Brain microvascular endothelial cell (primary cell): ENCODE measurements at places on chromosomes 3 and 15.

GRCh38 chr3:3081381-3082233 lies 28.6 kb downstream of the IL5RA start:
- DNase-seq: no peak

DNA sequence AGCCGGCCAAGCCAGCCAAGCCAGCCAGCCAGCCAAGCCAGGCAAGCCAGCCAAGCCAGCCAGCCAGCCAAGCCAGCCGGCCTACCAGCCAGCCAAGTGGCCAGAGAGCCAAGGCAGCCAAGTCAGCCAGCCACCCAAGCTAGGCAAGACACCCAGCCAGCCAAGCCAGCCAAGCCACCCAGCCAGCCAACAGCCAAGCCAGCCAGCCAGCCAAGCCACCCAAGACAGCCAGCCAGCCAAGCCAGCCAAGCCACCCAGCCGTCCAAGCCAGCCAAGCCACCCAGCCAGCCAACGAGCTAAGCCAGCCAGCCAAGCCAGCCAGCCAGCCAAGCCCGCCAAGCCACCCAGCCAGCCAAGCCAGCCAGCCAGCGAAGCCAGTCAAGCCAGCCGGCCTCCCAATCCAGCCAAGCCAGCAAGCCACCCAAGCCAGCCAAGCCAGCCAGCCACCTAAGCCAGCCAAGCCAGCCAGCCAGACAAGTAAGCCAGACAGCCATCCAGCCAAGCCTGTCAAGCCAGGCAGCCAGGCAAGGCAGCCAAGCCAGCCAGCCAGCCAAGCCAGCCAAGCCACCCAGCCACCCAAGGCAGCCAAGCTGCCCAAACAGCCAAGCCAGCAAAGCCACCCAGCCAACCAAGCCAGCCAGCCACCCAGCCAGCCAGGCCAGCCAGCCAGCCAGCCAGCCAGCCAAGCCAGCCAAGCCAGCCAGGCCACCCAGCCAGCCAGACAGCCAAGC lies 200.5 kb downstream of the GOLGA6L6 start:
- peak; percentile 36 for DNase-seq

DNA sequence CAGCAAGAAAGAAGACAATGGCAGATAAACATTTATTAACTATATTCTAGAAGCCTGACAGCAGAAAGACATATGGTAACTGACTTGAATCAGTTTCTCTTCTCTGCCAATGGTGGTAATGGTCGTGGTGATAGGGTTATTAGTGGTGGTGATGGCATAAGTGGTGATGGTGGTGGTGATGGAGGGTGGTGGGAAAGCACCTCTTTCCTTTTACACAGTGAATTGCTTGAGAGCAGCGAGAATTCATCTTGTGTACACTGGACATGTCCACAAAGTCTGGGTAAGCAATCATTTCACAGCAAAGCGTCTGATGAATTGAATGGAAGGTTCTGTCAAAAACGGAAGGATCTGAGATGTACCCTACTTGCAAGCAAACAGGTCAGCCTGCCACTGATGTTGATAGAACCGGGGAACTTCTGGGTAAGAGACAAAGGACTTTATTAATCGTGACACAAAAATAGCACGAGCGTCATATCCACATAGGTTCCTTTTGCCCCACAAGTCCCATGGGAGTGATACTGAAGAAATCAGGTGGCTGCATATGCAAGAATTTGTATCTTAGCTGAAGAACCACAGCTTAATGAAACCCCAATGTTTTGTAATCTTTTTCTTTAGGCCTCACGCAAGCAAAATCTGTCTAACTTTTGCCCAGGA lies 23.5 kb upstream of the TBC1D5 start:
- DNase-seq: no peak

DNA sequence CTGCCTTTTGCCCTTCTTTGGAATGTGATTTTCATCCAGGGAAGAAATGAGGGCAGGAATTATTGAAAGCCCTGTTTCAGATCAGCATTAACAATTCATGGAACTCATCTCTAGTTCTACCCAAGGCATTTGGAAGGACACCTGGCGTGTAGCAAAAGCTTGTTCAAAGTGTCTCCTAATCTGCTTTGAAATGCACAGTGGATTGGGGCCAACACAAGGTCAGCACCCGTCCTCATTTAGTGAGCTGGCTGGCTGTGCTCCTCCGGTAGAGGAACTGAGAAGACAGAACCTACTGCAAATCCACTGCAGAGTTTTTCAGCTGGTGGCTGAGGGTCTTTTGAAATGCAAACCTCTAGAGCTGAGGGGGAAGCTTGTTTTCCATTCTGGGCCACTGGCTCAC lies 141.6 kb upstream of the STT3B start:
- no peak for DNase-seq

DNA sequence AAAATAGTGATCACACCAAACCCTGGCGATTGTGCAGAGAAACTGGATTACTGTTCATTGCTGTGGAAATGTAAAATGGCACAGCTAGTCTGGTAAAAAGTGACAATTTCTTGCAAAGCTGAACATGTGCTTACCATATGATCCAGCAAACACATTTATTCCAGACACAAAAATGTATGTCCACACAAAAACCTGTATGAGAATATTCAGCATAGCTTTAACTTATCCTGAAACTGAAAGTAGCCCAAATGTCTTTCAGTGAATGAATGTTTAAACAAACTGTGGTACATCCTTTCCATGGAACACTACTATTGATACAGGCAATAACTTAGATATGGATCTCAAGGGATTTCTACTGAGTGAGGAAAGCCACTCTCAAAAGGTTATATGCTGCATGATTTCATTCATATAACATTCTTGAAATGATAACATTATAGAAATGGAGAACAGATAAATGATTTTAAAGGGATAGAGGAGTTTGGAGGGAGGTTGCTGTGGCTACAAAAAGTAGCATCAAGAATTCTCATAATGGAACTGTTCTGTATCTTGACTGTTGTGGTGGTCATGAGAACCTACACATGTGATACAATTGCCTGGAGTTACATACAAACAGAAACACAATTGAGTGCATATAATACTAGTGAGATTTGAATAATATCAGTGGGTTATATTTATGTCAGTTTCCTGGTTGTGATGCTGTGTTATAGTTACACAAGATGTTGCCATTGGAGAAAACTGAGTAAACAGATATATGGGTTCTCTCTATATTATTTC lies 70.7 kb upstream of the DPH6 start:
- DNase-seq: no peak

DNA sequence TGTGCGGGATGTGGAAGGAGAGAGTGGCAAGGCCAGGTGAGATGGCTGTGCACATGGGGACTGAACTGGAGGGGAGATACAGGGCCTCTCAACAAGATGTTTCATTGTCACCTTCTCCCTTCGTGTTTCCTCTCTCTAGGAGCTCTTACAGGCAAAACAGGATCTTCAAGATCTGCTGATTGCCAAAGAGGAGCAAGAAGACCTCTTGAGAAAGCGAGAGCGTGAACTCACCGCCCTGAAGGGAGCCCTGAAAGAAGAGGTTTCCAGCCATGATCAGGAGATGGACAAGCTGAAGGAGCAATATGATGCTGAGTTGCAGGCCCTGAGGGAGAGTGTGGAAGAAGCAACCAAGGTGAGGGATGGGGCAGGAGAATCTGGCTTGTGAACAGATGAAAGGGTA lies 85.2 kb downstream of the CGNL1 start:
- DNase-seq: no peak

DNA sequence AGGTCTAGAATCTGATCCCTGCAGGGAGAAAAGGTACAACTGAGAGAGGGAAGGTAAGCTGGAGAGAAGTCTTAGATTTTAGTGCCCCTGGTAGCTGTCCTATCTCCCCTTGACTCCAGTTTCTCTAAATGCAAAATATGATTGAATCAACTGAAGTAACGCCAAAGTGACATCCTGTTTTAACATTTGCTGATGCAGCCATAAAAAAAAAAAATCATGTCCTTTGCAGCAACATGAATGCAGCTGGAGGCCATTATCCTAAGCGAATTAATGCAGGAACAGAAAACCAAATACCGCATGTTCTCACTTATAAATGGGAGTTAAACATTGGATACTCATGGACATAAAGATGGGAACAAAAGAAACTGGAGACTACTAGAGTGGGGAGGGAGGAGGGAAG lies 42.4 kb upstream of the LCTL start:
- DNase-seq: no peak

DNA sequence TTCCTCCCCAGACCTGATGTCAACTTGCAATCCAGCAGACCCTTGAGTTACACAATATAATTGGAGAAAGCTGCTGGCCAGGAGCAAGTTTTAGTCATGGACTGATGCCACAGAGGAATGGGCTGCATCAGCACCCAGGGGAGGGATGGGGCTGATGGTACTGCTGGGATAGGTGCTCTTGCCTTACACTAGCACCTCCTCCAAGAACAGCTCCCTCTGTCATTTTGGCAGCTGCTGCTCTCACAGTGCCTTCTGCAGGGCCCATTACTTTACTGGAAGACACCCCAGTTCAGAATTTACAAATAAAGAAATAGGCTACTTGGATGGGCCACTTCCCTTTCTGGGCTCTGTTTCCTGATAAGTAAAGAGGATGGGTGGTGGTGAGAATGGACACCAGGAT lies 85.3 kb upstream of the RORA start:
- DNase-seq: no peak

GRCh38 chr15:80736560-80736959 lies 41.5 kb downstream of the ABHD17C start:
- no peak for DNase-seq

- DNase-seq: peak; percentile 65
Observed at GRCh38 chr15:65101411-65101890, 13.5 kb downstream of the UBAP1L start.

- no peak for DNase-seq
Observed at GRCh38 chr3:185958626-185959025, 20.8 kb upstream of the TRA2B start.

DNA sequence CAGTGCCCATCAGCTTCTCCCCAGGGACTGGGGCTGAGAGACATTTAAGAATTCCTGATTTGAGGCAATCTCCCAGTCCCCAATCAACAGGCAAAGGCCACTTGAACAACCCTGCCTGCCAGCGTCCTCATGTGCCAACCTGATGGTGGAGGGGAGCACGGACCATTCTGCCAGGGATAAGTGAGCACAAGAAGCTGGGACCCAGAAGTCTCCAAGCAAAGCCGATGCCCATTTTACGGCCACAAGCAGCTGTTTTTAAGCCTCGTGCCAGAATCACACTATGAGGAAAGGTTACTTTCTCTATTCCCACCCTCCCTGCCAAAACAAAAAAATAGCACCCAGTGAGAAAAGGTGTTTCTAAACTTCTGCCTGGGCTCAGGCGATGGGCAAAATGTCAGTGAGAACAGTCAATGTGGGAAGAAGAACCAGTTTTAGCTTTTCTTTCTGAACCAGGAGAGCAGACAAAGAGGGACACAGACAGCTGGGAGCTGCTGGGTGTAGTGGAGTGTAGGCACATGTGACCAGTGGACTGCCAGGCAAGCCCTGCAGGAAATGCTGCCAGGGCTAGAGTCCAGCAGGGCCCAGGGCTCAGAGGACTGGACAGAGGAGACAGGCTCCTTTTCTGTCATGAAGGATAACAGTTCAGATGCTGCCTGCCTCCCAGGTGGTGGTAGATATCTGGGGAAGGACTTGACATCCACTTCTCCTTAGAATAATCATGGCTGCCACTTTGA lies 57.7 kb downstream of the ATP2B2 start:
- DNase-seq: no peak

- no peak for DNase-seq
Observed at GRCh38 chr3:196843435-196844110, 24.1 kb upstream of the SENP5 start.

- no peak for DNase-seq
Observed at GRCh38 chr3:47019201-47019600, 39.7 kb downstream of the NBEAL2 start.

DNA sequence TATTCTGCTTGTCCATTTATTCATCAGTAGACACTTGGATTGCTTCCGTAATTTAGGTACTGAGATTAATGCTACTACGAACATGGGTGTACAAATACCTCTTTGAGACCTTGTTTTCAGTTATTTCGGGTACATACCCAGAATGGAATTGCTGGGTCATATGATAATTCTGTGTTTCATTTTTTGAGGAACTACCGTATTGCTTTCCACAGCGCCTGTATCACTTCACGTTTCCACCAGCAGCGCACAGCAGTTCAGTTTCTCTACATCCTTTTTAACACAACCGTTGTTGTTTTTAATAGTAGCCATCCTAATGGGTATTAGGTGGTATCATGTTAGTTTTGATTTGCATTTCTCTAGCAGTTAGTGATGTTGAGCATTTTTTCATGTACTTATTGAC lies 9.5 kb downstream of the PAK2 start:
- no peak for DNase-seq

- no peak for DNase-seq
Observed at GRCh38 chr15:92392462-92392861, 1.2 kb upstream of the ST8SIA2 start.

- no peak for DNase-seq
Observed at GRCh38 chr3:10770547-10770946, 45.5 kb upstream of the SLC6A11 start.

GRCh38 chr15:88121968-88122530 lies 134.5 kb downstream of the NTRK3 start:
- DNase-seq: no peak

DNA sequence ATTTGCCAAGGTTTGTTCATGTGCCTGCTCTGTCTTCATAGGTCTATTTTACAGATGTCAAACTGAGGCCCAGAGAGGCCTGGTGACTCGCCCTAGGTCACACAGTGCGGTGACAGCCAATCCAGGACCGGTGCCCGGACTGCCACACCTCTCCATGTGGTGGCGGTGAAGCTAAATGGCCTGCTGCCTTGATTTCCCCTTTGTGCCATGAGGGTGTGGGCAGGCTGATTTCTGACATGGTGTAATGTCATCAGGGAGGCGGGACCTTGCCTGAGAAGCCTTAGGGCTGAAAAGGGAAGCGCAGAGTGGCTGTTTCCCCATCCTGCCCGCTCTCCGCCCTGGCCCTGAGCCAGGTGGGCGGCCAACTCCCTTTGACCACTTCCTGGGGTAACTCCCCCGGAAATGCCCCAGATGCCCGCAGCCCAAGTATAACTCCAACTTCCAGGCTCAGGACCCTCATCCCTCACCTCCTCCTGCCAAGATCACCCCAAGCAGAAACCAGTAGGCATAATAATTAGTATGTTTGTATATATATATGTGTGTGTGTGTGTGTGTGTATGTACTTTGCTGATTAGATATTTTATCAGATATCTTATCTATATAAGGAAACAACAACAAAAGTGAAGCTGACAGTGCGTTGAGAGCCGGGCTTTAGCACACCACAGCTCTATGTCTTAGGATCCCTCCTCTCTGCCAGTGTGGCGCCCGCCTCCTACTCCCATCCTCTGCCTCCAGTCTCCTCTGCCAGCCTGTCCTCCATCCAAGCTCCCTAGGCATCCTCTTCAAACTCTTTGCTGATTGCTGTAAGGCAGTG lies 63.9 kb downstream of the IQSEC1 start:
- no peak for DNase-seq
